CD4-positive, alpha-beta T cell treated with Interleukin-21 for 1 hour (primary cell): ENCODE measurements at places on chromosomes 16 and 17.

DNA sequence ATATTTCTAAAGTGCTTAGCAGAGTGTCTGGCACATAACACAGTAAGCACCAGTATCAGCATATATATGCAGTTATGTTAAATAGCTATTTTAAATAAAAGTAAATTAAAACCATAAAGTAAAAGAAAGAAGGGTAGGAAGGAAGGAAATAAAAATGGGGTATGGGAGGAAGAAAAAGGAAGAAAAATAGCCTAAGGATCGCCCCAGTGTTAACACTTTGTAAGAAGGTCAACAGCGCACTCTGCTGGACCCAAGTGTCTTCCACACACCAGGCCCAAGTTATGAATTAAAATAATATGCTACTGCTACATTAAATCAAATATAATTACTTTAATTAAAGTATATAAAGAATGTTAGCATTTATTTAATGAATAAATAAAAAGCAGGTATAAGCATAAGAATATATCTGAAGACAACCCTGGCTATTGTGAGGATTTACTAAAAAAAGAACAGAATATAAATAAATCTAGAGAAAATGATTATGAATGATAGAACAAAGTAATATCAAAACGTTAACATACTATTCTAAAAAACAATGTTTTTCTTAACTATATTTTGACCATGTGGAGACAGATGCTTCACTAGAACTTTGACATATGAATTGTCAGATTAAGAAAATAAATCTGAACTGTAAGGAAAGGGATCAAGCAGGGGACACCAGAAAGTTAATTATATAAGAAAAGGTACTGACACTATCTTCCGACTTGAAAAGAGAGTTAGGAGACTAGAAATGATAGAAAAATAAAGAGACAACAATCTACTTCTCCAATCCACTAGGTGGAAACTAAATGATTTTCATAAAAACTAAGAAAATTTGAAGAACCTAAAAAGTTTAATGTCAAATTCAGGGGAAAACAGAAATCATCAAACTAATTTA is 25.9 kb downstream of the BRIP1 start:
- peak; percentile 53 for DNase-seq

DNA sequence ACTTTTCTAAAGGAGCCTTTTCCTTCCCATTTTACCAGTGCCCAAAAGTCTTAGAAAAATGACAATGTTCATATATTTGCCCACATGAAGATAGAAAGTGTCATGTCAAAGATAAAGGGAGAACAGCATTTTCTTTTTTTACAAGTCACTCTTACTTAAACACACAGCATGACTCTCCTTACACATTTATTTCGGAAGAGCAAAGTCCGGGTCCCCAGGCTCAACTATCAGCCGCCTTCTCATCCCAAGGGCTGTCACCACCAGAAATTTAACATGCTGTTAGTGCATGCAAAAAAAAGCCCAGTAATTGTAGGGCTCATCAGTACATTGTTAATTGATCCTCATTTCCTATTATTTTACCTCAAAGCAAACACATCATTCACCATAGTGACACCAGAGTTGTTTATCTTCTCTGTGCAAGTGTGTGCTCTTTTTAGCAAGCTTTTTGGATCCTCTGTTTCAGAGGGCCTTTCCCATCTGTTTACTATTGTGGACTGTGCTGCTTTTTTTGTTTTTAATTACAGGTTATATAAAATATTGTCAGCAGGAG is 560.3 kb downstream of the WWOX start:
- no peak for DNase-seq

DNA sequence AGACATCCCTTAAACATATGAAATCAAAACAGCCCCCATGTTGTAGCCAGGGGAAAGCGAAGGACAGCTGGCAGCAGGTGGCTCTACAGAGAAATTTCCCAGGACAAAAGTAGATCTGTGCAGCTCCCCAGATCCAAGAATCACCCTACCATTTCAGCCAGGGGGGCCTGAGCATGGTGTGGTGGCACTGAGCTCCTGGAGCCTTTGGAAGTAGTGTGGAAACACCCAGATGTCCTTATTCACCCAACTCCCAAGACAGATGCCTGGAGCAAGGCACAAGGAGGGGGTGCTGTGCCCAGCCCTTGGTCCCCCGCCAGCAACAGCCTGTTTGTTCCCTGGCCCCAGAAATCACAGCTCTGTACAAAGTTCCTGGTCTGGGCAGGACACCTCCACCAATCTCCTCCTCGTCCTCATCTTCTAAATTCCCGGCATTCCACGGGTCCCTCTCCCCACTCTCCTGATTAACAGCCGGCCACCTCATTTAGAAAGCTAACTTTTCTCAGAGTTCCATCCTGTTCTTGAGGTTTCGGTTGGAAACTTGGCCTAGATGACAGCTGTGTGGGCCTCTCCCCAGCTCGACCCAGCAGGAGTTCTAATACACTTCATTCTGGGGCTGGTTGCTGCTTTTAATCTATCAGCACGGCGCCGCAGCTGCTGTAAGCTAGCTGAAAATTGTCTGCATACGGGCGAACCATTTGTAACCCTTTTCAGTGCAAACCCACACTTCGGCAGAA is 191.1 kb downstream of the C16orf78 start:
- DNase-seq, result no peak

GRCh38 chr17:28889996-28890395 is 7.5 kb downstream of the FLOT2 start:
- no peak for DNase-seq

- no peak for DNase-seq
Observed at GRCh38 chr16:9235867-9236266, 144.4 kb downstream of the HAPSTR1 start.

GRCh38 chr16:54212893-54213292 is 73.7 kb downstream of the IRX3 start:
- DNase-seq, result no peak

DNA sequence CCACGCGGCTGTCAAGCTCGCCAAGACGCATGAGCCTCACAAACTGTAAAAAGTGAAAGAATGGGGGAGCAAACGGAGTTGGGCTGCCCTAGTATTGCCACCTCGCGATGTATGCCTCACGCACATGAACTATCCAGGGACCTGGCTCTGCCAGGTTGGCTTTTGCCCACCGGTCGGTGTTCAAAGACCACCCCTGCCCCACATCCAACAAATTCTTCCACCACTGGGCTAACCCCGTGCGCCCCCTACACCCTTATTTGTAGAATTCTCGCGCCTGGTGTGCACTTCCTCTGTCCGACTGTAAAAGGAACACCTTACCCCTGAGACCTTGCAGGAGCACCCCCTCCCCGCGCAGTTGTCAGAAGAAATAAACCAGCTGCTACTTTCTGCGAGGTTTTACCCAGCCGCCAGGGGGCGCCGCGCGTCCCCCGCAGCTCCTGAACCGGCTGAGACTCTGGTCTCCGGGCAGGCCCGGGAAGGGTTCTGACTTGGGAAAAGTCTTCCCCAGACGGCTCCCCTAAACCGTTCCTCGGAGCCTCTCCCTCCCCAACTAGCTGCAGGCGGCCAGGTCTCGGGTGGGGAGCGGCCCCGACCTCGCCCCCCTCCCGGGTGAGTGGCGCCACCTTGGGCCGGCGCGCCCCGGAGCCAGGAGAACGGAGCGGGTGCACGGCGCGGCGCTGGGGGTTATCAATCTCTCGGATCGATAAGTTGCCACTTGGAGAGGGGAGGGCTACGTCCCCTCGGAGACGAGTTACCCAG is 1.7 kb upstream of the ZNF423 start:
- DNase-seq, result peak; percentile 43

GRCh38 chr16:87800497-87800896 is 34.7 kb upstream of the KLHDC4 start:
- no peak for DNase-seq

- no peak for DNase-seq
Observed at GRCh38 chr16:61820398-61820797, 215.8 kb downstream of the CDH8 start.

- DNase-seq, result no peak
Observed at GRCh38 chr16:86498671-86499439, 11.5 kb upstream of the FOXF1 start.

DNA sequence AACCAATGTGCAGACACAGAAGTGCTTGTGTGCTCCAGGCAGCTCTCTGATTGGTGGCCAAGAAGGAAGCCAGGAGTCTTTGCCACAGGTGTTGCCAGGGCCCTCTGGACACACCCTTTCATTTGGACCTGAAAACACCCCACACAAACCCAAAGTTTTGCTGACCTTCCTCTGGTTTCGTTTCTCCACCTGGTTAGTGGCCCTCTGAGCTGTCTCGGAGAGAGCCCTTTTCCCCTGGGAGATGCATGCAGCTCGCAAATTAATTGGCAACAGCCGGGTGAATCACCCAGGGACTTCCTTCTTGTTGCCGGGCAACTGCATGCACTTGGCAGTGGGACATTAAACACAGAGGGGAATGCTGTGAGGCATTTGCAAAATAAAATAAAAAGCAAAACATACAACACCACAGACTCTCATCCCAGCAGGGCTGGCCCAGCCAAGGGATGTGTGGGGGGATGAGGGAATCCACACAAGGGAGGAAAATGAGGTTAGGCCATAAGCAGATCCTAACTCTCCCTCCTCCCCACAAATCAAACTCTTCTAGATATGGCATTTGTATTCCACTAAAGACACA is 286.6 kb downstream of the SOX9 start:
- DNase-seq, result no peak

GRCh38 chr17:33451221-33451620 is 158.1 kb upstream of the ASIC2 start:
- no peak for DNase-seq

DNA sequence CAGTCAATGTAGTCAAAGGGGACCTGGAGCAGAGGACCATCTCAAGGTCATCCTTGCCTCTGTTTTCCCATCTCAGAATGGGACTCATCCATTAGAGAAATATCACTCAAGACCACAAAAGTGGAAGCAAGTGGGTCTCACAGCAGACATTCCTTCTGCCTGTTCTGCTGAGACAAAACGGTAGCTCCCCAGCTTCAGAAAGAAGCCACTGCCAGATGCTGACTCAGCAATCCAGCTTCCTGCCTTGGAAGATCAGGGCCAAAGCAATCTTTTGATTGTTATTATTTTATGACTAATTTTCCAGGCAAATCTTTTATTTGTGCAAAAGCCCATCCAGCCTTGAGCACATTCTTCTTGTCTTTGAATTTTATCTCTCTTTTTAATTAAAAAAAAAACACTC is 86.8 kb downstream of the CCT6B start:
- DNase-seq, result no peak

DNA sequence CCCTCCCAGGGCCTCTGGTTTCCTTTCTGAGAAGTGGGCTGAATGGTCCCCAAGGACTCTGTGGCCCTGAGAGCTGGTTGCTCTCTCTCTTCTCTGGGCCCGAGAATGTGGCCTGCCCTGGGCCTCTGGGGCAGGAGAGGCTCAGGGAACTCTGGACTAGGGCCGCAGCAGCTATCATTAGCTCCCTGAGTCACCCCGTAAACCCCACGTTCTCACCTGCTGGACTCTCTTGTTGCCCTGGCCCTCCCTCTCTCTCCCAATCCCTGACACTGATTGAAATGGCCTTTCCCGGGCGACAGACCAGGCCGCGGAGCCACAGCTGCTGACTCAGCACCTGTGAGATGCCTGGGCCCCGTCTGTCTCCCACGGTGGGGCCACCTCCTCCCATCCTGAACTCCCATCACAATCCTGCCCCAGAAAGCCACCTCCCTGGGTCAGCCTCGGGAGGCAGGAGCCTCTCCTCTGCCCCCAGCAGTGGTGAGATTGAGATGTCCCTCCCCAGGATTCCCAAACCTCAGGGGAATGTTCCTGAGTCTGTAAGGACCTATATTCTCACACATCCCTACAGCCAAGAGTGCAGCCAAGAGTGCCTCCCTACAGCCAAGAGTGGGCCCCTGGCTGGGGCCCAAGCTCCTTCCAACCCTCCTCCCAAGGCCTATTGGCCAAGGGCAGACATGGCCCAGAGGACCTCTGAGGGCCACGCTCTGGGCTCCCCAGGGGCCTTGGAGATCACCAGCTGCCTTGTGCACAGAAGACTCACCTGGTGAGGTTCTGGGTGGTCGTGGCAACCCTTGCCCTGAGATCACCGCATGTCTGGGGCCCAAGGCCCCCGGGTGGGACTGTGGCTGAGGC is 470 bp downstream of the TRPV3 start:
- no peak for DNase-seq

GRCh38 chr17:19247473-19247872 is 10.3 kb downstream of the EPN2 start:
- DNase-seq, result no peak

GRCh38 chr17:50141026-50141744 is 9.3 kb downstream of the PPP1R9B start:
- no peak for DNase-seq

DNA sequence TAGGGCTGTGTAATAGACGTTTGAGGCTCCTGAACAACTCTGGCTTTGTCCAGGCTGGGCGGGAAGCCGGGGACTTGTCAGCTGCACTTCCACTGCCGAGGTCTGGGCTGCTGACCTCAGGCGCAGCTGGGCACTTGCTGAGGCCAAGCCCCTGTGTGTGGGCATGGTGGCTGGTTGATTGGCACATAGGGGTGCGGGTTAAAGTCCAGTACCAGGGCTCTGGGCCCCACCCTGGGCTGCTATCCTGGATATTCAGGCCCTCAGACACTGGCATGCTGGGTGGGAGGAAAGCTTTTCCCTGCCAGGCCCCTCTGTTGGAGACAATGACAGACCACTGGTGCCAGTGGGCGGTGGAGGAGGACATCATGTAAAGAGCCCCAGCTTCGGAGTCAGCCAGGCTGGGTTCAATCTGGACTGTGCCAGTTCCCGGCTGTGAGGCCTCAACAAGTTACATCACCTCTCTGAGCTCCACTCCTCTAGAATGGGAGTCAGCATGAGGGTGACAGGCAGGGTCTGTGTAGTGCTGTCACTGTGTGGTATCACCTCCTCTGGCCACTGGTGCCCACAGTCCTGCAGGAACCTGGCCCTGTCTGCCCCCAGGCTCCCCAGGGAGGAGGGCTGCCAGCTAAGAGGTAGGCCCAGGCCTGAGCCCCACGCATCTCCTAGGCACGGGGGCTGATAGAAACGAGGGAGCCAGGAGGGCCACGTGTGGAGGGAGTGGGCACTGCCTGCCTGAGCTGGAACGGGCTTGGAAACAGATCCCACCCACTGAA is 42.5 kb downstream of the PSME3IP1 start:
- DNase-seq, result no peak

GRCh38 chr16:192686-193085 is 12.4 kb downstream of the HBQ1 start:
- DNase-seq, result no peak

- no peak for DNase-seq
Observed at GRCh38 chr16:48535369-48535787, 74.6 kb downstream of the N4BP1 start.

GRCh38 chr17:1126801-1127550 is 52.8 kb downstream of the ABR start:
- no peak for DNase-seq

GRCh38 chr17:74795327-74796020 is 19.3 kb upstream of the NAT9 start:
- DNase-seq, result no peak

GRCh38 chr16:4277987-4278513 is 5.2 kb upstream of the TFAP4 start:
- no peak for DNase-seq

- no peak for DNase-seq
Observed at GRCh38 chr16:9159839-9160550, 68.6 kb downstream of the HAPSTR1 start.

GRCh38 chr17:64008346-64008745 is 10.2 kb downstream of the PRR29 start:
- no peak for DNase-seq
